HTR-8/SVneo (cell line): ENCODE measurements at places on chromosomes 7 and 10.

DNA sequence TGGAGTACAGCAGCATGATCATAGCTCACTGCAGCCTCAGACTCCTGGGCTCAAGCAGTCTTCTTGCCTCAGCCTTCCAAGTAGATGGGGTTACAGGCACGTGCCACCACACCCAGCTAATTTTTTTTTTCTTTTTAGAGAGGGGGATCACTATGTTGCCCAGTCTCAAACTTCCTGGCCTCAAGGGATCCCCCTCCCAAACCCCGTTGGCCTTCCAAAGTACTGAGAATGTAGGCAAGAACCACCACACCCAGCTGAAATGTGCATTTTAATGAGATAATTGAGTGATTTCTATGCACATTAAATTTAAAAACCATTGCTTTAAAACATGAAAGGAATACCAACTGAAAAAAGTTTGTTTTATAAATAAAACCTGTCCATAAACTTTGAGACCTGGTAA lies 25.6 kb downstream of the MARCHF5 start:
- DNase-seq: no peak

- DNase-seq: no peak
Measured at GRCh38 chr10:26215935-26216584, 514 bp upstream of the GAD2 start.

DNA sequence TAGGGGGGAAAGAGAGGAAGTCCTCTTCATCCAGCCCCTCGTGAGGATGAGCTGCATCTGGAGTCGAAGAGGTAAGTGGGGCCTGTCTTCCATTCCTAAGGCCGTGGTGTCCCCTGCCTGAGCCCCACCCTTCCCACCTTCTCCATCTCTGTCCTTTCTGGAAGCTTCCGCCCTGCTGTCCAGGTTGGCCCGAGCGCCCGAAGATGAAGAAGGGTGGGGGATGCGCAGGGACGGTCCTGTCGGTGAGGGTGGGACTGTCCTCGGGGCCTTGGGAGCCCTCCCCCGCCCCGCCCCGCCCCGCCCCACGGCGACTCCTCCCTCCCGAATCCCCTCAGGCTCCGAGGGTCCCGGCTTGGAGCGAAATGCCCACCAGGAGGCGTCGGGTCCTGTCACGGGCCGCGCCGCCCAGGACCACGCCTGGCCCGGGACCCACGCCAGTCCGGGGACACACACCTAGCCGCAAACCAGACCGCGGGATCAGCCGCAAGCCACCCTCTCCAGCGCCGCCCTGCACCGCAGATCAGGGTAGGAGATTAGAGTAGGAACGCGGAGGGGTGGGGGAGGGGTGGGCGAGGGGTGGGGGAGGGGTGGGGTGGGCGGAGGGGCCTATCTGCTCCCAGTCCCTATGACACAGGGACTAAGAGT lies 15.3 kb downstream of the GPRIN2 start:
- no peak for DNase-seq

GRCh38 chr7:33903791-33904680 lies 1.3 kb upstream of the BMPER start:
- peak; percentile 28 for DNase-seq

DNA sequence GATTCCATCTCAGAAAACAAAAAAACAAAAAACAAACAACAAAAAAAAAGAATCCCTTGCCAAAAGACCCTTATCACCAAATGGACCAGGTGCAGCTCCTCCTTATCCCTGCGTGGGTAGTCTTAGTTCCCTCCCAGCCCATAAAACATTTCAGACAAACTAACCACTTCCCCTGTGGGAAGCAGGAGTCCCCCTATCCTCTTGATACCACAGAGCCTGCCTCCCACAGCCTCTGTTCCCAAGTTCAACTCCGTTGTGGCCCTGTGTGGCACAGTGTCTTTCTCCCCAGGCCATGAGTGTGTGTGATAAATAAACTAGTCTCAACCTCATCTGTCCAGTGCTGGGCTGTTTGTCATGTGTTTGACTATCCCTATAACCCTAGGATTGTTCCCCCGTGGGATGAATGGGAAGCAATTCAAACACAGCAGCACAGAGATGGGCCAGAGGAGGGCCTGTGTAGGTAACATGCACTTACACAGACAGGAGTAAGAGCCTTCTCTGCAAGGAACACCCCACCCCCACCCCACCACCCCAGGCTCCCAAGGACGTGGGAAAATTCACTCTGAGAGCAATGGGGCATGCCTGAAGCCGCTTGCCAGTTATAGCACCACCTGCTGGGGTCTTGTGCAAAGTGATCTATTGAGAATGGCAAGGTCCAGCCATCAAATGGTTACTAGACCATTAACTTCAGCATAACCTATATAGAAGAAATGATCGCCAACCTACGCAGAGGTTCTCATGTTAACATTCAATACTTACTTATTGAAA lies 147.1 kb upstream of the GHITM start:
- peak; percentile 18 for DNase-seq
